Esophagus squamous epithelium (tissue), 5 donors: ENCODE measurements at places on chromosomes 3 and 15.

DNA sequence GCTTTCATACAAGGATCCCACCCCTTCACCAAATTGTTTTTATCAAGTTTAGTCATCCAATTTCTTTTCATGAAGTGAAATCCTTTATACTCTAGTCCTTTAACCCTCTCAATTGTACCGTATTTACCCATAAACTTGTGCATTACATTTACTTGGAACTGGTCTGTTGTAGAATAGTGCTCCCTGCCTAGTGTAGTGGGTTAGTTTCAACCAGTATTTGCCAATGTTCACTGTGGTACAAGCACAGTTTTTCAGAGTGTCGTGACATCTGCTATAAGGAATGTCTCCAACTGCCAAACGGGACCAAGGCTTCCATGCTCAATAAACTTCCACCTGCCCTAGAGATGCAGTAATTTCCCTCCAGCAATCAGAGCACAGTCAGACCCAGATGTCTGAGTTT lies 211.9 kb downstream of the KCNAB1 start:
- DNase-seq: no peak

- DNase-seq: no peak
Measured at GRCh38 chr15:45402955-45403877, 24.9 kb upstream of the GATM start.

- DNase-seq: no peak
Measured at GRCh38 chr3:37943631-37944314, 46.8 kb upstream of the VILL start.

DNA sequence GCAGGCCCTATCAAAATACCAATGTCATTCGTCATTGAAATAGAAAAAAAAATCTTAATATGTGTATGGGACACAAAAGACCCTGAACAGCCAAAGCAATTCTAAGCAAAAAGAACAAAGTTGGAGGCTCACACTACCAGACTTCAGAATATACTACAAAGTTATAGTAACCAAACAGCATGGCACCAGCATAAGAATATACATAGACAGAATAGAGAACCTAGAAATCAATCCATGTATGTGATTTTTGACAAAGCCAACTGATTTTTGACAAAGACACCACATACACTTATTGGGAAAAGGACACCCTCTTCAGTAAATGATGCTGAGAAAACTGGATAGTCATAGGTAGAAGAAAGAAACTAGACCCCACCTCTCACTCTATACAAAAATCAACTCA lies 95.0 kb downstream of the C3orf70 start:
- DNase-seq: no peak

DNA sequence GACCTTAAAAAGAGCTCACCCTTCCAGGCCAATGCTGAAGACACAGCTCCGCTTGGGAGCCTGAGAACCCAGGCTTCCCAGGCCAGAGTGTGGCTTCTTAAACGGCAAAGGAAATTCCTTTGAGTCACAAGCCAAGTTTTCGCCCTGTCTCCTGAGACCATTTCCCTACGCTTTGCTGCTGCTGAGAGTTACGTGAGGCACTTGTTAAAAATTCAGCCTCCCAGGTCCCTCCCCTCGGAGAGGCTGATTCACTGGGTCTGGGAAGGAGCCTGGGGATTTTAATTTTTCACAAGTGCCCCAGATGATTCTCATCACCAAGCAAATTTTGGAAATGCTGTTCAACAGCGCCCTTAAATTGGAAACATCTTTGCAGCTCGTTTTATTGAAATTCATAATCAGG lies 25.5 kb downstream of the RLBP1 start:
- no peak for DNase-seq

DNA sequence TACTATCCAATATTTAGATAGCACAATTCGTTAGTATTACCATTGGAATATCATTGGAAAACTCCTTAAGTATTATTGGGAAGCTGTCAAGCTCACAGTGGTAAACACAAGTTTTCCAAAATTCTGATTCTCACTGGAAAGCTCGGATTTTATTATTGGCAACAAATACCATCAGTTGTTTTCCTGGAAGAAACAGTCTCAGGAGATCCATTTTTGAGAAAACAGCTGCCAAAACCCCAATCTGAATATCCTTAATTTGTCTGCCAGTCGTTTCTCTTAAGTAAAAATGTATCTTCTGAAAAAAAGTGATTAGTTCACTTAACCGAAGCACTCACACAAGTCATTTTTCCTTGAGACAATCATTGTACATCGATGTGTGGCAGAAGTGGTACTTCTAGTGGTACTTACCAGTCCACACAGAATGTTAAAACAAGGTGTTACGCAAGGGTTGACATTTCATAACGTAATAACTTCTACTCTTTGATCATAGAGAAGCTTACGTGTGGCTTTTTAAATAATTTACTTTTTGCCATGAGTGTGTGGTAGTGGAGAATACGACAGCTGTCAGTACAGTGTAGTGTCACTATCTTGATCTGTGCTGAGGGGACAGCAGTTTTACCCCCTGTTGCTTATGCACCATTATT lies 74.9 kb downstream of the FAM43A start:
- no peak for DNase-seq
